Osteocyte (in vitro differentiated cells): ENCODE measurements at places on chromosomes 7 and 10. TPM values are rescaled to one million over a fixed set of nuclear protein-coding genes. Genes with fewer than 3 reads are reported as not detected.

DNA sequence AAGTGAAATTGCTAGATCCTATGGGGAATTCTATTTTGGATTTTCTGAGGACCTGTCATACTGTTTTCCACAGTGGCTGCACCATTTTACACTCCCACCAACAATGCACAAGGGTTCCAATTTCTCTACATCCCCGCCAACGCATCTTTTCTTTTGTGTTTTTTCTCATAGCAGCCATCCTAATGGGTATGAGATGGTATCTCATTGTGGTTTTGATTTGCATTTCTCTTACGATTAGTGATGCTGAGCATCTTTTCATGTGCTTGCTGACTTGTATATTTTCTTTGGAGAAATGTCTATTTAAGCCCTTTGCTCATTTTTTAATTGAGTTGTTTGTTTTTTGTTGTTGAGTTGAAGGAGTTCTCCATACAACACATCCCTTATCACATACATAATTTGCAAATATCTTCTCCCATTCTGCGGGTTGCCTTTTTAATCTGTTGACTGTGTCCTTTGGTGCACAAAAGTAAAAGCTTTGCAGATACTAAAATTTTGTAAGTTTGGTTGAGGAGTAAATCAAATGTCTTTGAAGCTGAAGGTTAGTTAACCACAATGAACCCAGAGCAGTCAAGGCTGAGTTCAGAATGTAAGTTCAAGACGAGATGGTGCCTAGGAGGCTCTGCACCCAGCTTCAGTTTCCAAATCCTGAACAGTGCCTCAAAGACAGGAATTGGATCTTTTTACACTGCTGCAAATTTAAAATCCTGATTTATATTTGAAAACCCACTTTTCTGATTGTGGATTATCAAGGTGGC, 195.4 kb downstream of the COBL start:
- no peak overlapping the region for H3K27ac ChIP-seq
- H3K36me3 ChIP-seq: no peaks in the 10 kb centered on the region
- peaks cover 16% of the 10 kb centered on the region for H3K4me1 ChIP-seq
- H3K27me3 ChIP-seq: no peaks in the 10 kb centered on the region
- no peak for DNase-seq
- H3K4me3 ChIP-seq: no peak overlapping the region

- H3K4me1 ChIP-seq: no peaks in the 10 kb centered on the region
- peaks cover 7% of the 10 kb centered on the region for H3K27me3 ChIP-seq
- no peak overlapping the region for H3K27ac ChIP-seq
- no peak overlapping the region for H3K4me3 ChIP-seq
- no peak for DNase-seq
Observed at GRCh38 chr7:134255814-134256213, 60.9 kb downstream of the SLC35B4 start.

DNA sequence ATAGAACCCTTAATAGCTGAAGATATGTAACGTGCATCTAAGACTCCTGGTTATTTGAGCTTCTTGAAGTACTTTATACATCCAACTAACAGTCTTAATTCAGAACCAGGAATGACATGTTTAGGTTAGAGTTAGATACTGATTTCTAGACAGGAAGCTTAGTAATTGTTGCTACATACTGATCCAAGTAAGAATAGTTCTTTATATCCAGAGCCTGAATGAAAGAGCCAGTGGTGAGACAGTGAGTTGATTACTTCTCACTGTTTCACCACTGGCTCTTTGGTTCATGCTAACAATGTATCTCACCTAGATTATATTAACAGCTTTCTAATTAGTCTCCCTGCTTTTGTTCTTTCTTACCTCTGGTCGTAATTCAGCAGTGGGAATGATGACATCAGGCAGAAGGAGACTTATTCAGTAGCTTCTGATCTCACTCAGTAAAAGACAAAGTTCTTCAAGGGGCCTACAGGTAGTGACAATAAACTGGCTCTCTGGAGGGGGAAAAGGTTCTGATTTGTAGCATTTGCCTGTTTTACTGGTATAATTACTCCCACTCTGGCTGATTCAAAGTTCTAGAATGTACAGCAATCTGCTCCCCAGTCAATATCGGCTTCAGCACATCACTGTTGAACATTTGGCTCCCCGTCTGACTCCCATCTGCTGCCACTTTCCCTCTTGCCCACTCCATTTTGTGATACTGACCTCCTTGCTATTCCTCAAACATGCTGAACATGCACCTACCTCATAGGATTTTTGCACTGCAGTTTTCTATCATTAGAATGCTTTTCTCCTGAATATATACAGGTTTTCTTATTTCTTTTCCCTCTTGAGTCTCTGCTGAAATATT, 29.1 kb downstream of the MCU start:
- peaks cover 17% of the 10 kb centered on the region for H3K36me3 ChIP-seq
- no peaks in the 10 kb centered on the region for H3K27me3 ChIP-seq
- no peak for DNase-seq
- peaks cover 12% of the 10 kb centered on the region for H3K4me1 ChIP-seq
- H3K4me3 ChIP-seq: no peak overlapping the region

CRHR2 gene
- total RNA-seq: not detected in 2 replicates

- no peaks in the 10 kb centered on the region for H3K27me3 ChIP-seq
- H3K27ac ChIP-seq: no peak overlapping the region
- DNase-seq: no peak
- no peak overlapping the region for H3K4me3 ChIP-seq
- peaks cover 11% of the 10 kb centered on the region for H3K4me1 ChIP-seq
Observed at GRCh38 chr7:47283497-47284131, 298.3 kb downstream of the TNS3 start.

DNA sequence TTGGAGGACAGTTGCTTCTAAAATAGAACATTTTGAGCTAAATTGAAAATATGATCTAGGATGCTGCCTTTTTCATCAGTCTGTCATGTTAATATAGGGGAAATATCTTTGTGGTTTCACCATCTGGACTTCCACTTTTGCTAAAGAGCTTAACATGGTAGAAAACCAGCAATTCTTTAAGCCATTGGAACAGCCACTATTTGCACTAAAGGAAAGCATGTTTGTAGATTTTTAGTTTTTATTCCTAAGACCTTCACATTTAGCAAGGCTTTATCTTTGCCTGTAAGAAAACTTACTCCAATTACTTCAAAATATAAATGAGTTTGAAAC, 291.0 kb downstream of the RNLS start:
- no peaks in the 10 kb centered on the region for H3K27me3 ChIP-seq
- no peaks in the 10 kb centered on the region for H3K36me3 ChIP-seq
- H3K4me1 ChIP-seq: peaks cover 14% of the 10 kb centered on the region
- H3K27ac ChIP-seq: no peak overlapping the region
- no peak for DNase-seq
- no peak overlapping the region for H3K4me3 ChIP-seq

DNA sequence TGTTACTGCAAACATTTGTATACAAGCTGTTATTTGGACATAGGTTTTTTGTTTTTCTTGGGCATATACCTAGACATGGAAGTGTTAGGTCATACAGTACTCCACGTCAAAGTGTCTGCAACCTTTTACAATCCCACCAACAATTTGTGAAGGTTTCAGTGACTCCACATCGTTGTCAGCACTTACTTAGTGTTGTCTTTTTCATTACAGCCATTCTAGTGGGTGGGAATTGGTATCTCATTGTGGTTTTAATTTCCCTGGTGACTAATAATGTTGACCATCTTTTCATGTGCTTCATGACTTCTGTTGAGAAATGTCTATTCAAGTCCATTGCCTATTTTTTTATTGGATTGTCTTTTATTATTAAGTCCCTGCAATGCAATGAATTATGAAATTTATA, 95.0 kb downstream of the UBE3C start:
- no peak for DNase-seq
- H3K27me3 ChIP-seq: no peaks in the 10 kb centered on the region
- no peak overlapping the region for H3K4me3 ChIP-seq
- H3K36me3 ChIP-seq: peaks cover 31% of the 10 kb centered on the region

AKR1C4 gene
- total RNA-seq: not detected in 2 replicates

RBP3 gene
- not detected in 2 replicates for total RNA-seq

DNA sequence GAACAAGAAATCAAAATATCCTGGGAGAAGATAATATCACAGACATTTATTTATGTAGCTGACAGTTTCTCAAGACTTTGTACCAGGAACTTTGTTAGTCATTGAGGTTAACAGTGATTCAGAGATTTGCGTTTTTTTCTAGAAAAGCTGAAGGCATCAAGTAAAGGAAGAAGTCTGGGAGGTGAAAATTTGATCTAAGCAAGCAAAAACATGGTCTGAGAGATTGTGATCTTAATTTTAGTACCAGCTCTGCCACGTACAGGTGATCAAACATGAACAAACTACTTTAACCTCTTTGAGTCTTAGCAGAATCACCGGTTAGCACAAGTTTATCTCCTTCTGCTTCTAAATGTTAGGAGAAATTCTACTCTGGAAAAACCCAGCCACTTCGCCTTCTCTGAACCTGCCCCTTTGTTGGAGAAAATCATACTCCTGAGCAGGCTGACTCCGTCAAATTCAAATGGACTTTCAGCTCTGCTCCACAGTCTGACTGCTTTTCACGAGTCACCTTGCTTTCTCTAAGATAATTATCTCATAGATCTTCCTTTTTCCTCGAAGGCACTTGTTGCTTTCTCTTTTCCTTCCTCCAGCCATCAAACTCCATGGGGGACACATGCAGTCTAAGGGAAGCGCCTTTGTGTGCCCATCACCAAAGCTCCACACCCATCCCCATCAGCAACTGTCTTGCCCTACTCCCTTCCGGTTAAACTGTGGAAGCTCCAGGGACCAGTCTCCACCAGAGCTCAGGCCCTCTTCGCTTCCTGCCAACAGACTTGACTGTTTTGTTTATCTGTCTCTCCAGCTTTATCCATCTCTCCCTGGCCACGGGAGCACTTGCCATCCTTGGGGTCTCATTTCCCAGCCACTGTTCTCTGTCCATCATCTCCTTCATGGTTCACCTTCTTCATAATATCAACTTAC, 86.3 kb downstream of the PRKCQ start:
- peaks cover 3% of the 10 kb centered on the region for H3K27me3 ChIP-seq
- H3K4me1 ChIP-seq: no peaks in the 10 kb centered on the region
- no peak overlapping the region for H3K4me3 ChIP-seq
- DNase-seq: no peak
- no peak overlapping the region for H3K27ac ChIP-seq
- no peaks in the 10 kb centered on the region for H3K36me3 ChIP-seq
